ENCODE measurements at places on chromosomes 4 and X.

DNA sequence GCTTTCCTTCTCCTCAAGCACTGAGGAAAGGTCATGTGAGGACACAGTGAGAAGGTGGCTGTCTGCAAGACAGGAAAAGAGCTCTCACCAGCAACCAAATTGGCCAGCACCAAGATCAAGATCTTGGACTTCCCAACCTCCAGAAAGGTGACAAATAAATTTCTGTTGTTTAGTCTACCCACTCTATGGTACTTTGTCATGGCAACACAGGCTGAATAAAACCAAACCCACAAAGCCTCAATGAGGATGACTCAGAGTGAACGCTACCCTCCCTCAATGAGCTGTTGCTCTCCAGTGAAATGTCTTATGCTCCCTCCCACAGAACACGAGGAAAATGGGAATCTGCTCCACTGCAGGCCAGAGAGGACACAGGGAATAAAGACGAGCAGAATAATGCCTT, 244.1 kb downstream of the RAB28 start:
- no peak for DNase-seq

- DNase-seq = no peak
These were observed 59.3 kb downstream of the RWDD4 start for GRCh38 chr4:183599690-183600089.

- no peak for DNase-seq
These were observed 50.2 kb upstream of the FAM9A start for GRCh38 chrX:8851231-8851886.

DNA sequence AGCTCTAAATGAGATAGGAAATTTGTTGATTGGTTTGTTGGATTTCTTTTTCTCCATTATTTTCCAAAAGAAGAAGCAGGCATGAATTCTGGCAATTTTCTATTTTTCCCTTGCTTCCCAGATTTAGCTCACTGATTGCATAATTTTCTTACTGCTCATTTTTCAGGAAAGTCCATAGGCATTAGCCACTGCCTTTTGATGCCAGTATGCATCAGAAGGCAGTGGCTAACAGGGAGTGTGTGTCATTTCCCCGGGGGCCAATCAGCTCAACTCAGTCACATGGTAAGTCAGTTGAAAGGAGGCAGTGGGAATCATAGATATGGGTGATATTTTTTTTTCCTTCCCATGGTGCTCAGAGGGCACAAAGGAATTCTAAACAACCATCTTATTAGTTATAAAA, 156.7 kb downstream of the TRIML1 start:
- DNase-seq = peak; percentile 5

DNA sequence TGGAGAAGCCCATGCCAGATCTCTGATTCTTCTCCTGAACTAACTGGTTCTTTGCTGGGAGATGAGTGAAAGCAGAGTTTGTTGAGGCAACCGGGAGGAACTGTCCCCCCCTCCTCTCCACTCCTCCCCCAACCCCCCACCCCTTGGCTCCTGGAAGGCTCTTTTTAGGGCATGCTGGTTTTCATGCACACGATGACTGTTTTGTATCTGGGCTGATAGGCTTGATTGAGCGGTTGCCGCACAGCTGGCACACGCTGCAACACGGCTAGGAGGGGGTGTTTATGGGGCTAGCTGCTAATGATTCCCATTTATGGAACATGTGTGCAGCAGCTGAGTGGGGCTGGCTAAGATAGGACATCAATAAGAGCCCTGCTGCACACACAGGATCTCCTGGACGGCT, 137.2 kb downstream of the SMIM20 start:
- no peak for DNase-seq

GRCh38 chr4:113974467-113974866, 5.0 kb downstream of the ARSJ start:
- DNase-seq = no peak

- no peak for DNase-seq
These were observed 957 bp downstream of the TIMM17B start for GRCh38 chrX:48896611-48897011.

GRCh38 chr4:6804082-6804752, 21.7 kb downstream of the KIAA0232 start:
- DNase-seq = no peak

- no peak for DNase-seq
These were observed 252.7 kb downstream of the SPRY1 start for GRCh38 chr4:123649250-123649644.

GRCh38 chr4:144316869-144317268, 176.4 kb upstream of the GYPA start:
- DNase-seq = no peak

DNA sequence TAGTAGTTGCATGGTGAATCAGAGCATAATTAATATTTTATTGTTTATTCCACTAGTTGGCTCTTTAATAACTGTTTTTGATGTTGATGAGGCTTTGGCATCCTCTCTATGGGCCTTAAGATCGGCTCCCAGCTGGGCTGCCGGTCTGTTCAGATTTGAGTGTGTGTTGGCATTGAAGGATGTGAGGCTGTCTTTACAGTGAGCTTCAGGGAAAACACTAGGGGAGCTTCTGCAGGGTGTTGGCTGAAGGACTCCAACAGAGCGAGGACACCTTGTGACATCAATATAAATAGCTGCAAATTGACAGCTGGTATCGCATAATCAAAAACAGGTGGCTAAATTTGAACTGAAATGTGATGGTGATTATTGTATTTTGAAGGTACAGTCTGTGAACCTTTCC, 322.0 kb downstream of the FSTL5 start:
- DNase-seq = no peak

DNA sequence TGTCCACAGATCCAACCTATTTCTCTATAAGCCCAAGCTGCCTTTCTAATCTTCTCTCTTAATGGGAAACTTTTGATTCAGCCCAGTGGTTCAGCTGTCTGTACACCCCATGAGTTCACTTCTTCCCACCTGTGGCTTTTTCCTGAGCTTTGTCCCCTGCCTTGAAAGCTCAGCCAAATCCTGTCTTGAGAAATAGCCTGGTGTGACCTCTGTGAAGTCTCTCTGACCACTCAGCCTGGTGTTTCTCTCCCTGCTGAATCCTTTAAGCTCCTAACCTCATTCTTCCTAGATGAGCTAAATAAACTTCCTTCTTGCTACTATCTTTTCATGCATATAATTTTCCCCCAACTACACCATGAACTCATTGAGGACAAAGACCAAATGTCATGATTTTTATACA, 15.2 kb upstream of the HERC5 start:
- no peak for DNase-seq

DNA sequence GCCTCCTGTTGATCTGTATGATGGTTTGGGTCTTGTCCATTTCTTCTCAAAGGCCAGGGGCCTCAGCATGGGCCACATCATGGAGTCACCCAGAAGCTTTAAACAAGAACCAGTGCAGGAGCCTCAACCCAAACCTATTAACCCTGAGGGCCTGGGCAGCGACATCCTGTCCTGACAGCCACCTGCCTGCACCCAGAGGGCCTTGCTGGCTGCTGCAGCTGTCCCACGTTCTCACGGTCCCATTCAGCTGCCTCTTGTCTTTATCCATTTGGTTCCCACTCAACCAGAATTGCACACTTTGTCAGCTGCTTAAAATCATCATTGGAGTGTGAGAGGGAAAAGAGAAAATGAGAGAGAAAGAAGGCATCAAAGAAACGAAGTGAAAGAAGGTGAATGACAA, 21.6 kb downstream of the C4orf50 start:
- no peak for DNase-seq

DNA sequence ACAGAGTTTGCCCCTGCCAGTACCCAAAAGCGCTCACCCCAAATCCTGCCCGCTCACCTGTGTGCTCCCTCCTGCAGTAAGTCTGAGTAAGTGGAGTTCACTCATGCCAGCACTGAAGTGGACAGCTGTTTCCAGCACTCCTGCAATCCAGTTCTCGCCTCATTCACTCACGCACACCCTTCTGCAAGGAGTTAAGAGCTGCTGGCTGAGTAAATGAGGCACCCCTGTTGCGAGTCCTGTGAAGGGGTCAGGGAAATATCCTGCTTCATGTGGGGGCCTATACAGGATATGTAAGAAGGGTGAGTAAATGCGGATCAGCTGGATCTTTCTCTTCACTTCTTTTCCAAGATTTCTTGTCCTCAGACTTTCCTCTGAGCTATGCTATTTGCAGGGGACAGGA, 23.5 kb downstream of the CXCL8 start:
- no peak for DNase-seq

DNA sequence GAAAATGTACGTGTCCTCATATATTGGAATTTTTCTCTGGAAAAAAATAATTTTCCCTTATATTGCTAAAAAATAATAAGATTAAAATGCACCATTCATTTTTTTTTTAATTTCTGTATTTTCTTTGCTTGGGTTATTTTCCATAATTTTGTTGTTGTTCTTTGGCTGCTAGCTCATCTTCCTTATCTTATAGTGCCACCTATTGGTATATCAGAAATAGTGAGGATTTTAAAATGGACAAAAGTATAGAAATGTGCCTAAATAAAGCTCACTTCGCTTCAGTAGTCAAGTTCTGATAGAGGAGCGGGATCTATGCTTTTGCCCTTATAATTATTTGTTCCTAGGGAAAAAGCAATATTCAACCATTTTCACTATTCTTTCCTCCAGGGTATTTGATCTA, 134.8 kb downstream of the NAP1L3 start:
- no peak for DNase-seq

- DNase-seq = no peak
These were observed 39.4 kb downstream of the PPM1K start for GRCh38 chr4:88244816-88245579.

Measured in fibroblast of gingiva (primary cell).